ENCODE measurements at places on chromosomes 6 and 20. TPM values are rescaled to one million over a fixed set of nuclear protein-coding genes. Genes with fewer than 3 reads are reported as not detected.

GHRH gene
- total RNA-seq, result not detected

FAM83D gene
- 23.5 TPM for total RNA-seq

MROH8 gene
- 0.74 TPM for total RNA-seq

TCP1 gene
- total RNA-seq, result 356 TPM

FGD2 gene
- total RNA-seq, result not detected

HLA-DRB5 gene
- not detected for total RNA-seq

DNA sequence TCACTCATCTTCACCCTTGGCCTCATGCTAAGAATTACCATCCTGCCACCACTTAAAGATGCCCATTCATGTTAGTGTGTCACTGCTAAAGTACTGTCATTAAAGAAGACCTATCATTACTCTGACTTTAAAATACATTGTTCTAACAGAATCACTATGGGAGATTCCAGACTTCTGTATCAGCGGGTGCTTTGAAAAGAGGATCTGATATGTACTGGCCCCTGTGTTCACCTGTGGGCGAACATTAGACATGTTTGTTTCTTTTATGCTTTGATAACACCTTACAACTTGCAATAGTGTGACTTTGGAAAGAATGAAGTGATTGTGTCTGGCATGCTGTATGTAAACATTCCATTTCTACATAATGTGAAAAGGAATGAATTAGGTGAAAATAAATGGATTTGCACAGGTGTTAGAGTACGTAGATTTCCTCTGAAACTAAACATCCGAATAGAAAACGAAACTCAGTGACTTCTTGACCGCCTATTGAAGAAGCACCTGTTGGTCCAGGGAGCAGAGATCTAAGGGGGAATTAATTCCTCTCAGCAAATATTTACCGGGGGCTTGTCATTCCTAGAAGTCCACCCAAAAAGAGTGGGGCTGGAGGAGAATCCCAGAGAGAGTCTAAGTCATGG lies 132.3 kb downstream of the CARMIL1 start:
- DNase-seq, result no peak

DNA sequence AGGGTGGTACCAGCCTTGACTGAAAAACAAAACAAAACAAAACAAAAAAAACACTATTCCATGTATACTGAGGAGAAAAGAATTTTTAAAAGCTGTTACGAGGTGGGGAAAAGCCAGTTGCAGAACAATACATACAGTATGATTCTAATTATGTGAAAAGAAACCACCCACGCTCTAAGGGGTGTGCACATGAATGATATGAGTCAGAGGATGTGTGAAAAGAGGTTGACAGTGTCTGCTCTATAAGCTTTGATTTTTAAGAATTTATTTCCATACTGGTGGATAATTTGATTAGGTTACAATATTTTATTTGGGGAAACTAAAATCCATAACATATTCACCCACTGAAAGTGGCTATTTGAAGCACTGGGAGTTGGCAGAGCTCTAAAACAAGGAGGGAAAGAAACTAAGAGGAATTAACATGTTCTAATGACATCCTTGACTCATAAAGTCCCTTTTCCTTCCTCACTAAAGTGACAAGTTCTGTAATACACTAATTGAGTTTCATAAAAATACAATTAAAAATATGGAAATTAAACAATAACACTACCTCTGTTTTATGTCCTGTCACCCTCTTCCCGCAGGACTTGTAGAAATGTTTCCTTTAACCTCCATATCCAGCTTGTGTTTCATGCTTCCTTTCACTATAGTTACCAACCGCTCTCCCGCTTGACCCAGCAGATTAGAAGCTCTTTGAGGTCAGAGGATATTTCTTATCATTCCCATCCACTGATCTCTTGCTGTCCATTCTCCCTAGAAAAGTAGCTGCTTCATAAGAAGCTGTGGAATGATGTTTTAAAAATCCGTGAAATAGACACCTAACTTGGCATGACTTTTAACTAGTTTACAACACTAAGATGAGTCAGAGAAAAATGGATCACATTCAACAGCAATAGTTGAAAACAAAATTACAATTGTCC lies 118.6 kb upstream of the CCDC28A start:
- DNase-seq, result peak; percentile 82

GRCh38 chr6:142276256-142276655 lies 25.6 kb upstream of the ADGRG6 start:
- DNase-seq, result peak; percentile 38
